ENCODE measurements at places on chromosomes 1 and 21.
A peak's percentile ranks its signal among the peaks of the same experiment; 100 is the strongest.

DNA sequence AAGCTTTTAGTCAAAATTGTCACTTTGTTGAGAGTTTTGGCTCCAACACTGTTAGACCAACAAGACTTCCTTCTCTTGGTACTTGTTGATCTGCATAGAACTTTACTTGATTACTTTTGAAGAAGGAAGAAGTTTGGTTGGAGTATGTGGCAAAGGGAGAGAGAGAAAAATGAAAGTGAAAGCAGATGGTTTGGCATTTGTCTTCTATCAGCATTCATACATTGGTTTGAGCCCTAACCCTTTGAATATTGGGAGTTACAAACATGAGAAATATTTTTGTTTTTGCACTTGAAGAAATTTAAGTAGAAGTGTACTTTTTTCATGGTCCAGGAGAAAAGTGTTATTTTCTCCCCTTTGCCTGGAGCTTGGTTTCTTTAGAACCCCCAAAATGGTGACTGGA is 169.8 kb downstream of the ADGRL4 start:
- no peak for DNase-seq

GRCh38 chr1:154760469-154760933 is 109.6 kb downstream of the KCNN3 start:
- peak; percentile 77 for DNase-seq

GRCh38 chr1:158793604-158794003 is 12.6 kb upstream of the OR6N2 start:
- no peak for DNase-seq

GRCh38 chr1:5975133-5975880 is 16.9 kb downstream of the NPHP4 start:
- no peak for DNase-seq

DNA sequence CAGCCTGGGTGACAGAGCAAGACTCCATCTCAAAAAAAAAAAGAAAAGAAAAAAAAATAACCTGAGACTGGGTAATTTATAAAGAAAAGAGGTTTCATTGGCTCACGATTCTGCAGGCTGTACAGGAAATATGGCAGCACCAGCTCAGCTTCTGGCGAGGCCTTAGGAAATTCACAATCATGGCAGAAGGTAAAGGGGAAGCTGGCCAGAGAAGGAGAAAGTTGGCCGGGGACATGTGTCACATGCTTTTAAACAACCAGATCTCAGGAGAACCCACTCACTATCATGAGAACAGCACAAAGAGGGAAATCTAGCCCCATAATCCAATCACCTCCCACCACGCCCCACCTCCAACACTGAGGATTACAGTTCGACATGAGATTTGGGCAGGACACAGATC is 125.3 kb downstream of the DISP1 start:
- DNase-seq: no peak

DNA sequence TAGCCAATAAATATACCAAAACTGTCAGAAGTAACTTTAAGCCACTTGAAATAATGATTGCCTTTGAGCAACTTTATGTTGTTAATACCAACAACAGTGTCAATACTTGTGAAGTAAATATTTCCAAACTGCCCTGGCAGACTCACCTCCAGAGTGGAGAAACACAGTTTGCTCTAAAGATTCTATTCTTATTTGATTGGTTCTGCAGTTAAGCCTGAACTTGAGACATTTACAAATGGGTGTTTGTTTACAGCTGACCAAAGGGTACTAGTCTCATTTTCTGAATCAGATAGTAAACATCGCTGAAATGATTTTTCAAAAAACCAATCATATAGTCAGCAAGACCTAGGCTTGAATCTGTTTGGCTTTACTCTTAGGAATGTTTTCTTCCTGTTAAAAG is 1.3 kb upstream of the MYOC start:
- no peak for DNase-seq

GRCh38 chr1:40887012-40887378 is 24.8 kb upstream of the CITED4 start:
- no peak for DNase-seq

- DNase-seq: no peak
Measured at GRCh38 chr1:32724678-32725614, 22.4 kb upstream of the SYNC start.

DNA sequence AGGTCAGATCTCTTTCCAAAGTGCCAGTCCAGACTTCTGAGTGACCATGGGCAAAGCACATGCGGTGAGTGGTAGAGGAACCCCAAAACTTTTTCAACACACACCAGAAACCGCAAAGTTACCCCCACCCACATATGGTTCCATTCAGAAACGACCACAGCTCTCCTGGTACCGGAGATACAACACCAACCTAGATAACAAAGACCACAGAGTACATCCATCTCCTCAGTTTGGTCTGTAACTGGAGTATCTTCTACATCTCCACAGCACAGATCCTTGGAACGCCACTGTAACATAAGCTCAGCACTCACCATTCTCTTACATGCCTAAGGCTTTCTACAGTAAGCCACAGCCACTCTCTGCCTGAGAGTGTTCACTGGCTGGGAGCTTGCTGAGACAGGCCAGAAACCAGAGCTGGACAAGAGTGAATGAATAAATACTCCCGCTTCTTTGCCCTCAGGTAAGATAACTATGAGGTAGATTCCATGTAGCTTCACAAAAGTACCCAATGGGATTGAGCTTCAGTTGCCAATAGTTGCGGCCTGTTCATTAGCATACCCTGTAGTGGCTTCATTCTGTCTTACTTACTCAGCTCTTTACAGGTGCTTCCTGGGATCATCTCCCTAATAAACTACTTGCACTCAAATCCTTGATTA is 81.8 kb downstream of the SMYD3 start:
- DNase-seq: no peak

GRCh38 chr1:40626383-40626770 is 39.1 kb downstream of the RIMS3 start:
- no peak for DNase-seq

- no peak for DNase-seq
Measured at GRCh38 chr1:162087111-162087510, 17.6 kb downstream of the NOS1AP start.

- DNase-seq: no peak
Measured at GRCh38 chr1:64756770-64757169, 11.9 kb downstream of the RAVER2 start.

DNA sequence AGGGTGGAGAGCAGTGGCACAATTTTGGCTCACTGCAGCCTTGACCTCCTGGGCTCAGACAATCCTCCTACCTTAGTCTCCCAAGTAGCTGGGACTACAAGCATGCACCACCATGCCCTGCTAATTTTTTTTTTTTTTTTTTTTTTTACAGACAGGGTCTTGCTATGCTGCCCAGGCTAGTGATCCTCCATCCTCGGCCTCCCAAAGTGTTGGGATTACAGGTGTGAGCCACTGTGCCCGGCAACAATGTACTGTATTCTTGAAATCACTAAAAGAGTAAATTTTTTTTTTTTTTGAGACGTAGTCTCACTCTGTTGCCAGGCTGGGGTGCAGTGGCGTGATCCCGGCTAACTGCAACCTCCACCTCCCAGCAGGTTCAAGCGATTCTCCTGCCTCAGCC is 117.5 kb downstream of the SMYD2 start:
- DNase-seq: no peak

GRCh38 chr1:204726478-204726877 is 40.9 kb upstream of the LRRN2 start:
- no peak for DNase-seq

DNA sequence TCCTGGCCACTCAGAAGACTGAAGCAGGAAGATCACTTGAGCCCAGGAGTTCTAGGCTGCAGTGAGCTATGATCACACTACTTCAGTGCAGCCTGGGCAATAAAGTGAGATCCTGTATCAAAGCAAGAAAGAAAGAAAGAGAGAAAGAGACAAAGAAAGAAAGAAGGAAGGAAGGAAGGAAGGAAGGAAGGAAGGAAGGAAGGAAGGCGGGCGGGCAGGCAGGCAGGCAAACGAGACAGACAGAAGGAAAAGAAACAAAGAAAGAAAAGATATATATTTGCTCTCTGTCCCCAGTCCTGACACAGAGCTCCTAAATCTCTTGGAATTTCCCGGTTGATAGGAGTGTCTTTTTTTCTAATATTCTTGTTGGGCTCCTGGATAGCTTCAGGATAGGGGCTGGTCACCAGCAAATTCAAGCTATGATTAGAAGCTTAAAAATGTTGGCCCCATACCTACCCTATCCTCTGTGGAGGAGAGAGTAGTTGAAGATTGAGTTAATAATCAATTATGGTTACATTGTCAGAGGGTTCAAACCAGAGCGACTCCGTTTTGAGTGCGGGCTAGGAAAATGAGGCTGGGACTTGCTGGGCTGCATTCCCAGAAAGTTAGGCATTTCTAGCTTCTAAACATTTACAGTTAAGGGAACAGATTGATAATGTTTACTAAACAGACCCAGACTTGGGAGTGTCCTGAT is 3.3 kb upstream of the MIGA1 start:
- DNase-seq: no peak

DNA sequence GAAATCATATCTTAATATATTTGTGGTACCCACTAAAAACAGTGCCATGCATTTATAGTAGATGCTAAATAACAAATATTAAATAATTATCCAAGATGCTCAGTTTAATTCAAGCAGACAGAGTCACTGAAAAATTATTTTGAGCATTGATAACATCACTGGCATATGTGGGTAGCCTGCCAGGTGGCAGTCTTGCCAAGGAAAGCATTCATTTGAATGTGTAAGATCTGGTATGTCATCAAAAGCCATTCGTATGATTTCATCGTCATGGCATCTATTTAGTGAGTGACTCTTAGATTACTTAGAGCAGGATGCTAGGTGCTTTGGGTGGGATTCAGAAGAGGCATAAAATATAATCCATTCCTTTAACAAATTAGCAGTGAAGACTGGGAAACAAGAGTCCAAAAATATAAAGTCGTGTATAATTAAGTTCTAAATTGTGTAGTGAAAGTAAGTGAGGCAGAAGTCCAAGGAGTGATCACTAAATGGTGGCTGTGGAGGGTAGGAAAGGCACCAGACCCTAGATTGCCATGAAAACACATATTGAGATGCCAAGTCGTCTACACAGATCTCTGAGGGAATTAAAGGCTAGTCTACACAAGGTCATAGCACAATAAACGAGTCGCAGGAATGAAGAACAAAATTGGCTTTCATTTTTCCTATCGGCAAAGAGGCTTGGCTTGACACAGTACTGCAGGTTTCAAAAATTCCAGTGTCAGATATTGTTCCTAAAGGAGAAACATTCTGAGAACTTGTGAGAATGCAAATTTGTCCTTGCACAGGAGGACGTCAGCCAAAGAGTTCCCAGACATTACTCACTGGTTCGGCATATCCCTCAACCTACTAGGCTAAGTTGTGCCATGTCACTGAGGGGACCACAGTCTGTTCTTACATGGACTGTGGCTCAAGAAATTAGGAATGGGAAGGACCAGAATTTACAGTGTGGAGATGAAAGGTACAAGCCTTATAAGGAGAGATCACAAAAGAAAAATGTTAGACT is 130.8 kb downstream of the LYPLAL1 start:
- DNase-seq: no peak

DNA sequence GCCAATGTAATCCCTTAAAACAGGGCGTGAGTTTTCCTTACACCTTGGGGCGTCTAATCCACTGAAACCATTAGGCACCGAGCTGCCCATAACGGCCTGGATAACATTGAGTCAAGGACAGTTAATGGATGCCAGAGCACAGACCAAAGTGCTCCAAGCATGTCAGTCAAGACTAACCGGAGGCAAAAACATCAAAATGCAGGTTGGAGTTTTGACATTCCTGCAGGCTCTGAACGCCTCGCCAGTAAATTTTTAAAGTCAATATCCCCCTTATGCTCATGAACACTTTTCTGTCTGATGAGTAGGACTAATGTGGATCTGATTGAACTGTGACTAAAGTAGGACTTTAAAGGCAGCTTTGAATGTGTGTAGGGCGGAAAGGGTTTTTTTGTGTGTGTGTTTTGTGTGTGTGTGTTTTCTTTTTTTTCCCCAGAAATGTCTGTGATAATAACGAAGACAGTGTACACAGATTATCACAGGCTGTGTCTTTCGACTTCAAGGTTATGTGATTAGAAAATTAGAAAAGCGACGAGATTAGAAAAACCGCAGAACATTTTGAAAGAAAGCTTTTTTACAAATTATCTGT is 194.2 kb upstream of the PROX1 start:
- no peak for DNase-seq

DNA sequence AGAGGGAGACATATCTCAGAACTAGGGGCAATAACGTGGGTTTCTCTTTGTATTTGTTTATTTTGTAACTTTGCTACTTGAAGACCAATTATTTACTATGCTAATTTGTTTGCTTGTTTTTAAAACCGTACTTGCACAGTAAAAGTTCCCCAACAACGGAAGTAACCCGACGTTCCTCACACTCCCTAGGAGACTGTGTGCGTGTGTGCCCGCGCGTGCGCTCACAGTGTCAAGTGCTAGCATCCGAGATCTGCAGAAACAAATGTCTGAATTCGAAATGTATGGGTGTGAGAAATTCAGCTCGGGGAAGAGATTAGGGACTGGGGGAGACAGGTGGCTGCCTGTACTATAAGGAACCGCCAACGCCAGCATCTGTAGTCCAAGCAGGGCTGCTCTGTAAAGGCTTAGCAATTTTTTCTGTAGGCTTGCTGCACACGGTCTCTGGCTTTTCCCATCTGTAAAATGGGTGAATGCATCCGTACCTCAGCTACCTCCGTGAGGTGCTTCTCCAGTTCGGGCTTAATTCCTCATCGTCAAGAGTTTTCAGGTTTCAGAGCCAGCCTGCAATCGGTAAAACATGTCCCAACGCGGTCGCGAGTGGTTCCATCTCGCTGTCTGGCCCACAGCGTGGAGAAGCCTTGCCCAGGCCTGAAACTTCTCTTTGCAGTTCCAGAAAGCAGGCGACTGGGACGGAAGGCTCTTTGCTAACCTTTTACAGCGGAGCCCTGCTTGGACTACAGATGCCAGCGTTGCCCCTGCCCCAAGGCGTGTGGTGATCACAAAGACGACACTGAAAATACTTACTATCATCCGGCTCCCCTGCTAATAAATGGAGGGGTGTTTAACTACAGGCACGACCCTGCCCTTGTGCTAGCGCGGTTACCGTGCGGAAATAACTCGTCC is 1.3 kb upstream of the OLIG2 start:
- DNase-seq: no peak

DNA sequence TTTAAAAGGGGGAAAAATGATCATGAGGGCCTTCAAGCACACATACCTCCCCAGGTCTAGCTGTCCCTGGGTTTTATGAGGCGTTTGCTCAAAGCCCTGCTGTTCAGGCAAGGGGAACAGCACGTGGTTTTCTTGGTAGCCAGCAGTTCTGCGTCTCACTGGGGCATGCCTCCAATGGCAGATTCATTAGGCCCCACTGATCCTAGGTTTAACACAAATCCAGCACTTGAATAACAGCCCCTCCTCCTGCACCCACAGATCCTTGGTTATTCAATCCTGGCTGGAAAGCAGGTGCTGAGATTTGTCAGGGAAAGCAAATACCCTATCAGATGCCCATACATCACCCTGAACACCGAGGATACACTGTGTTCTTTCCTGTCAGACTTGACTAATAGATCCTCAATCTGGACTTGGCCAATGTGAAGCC is 106.4 kb downstream of the ZC3H11B start:
- DNase-seq: no peak

DNA sequence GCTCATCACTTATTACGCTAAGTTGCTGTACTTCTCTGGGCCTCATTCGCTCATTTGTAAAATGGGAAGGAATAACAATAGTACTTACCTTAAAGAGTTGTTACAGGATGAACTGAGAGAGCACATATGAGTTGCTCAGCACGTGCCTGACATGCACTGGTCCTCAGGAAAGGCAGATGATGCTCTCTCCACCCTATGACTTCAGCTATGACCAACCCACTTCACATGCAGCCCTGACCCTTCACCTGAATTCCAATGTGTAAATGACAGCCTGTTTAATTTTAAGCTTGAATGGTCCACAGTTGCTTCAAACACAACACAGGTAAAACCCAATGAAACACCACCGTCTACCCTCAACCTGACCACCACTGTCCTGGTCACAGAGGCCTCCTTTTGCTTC is 32.9 kb downstream of the GADD45A start:
- no peak for DNase-seq
